ENCODE measurements at places on chromosomes 3 and 15.

DNA sequence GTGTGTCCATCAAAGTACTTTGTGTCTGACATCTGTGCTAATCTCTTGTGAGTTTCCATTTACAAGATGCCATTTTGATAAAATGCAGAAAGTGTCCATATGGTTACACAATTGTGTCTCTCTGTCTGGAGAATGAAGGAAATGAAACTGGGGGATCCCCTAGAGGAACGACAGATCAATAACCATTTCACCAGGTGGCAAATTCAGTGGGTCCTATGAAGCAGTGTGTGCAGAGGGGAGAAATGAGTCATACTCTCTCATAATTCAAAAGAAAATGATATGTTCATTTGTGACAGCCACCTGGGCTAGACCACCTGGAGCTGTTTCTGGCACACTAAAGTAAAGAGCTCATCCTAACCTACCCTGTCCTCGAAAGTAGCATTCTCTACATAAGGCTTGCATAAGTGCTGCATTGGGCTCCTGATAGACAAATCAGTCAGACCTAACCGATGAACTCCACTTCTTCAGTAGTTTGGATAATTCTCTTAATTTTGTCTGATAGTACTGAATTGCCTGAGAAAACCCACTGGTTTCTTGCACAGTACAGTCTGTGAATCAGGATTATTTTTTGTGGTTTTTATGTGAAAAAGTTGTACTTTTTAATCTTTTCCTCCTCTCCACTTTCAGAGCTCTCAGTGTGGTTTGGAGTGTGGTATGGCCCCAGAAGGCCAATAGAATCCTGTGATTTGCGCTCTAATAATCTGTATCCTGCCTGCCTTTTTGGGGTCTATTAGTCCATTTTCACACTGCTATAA, 10.3 kb upstream of the CD47 start:
- DNase-seq: peak; percentile 20

GRCh38 chr3:32816439-32817256, 1.1 kb upstream of the TRIM71 start:
- no peak for DNase-seq

- DNase-seq: peak; percentile 90
Observed at GRCh38 chr3:49358217-49358883, at the start of gene GPX1. Gene GPX1, minus strand, starts transcription at chr3:49358353. Its CDS starts 75 bp downstream, at chr3:49358278.

DNA sequence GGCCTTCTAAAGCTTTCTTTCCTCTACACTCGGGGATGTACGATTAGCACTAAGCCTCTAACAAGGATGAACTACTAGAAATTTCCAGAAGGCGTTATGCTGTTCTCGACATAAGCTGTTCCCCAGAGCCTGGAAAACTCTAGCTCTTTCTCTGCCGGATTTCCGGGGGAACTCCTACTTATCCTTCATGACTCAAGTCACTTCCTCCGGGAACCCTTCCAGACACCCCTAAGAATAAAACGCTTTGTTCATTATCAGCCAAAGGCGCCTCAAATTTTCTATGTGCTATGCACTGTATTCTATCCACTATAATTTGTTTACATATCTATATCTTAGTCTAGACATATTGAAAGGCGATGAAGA, 455 bp upstream of the SNAP23 start:
- DNase-seq: no peak

DNA sequence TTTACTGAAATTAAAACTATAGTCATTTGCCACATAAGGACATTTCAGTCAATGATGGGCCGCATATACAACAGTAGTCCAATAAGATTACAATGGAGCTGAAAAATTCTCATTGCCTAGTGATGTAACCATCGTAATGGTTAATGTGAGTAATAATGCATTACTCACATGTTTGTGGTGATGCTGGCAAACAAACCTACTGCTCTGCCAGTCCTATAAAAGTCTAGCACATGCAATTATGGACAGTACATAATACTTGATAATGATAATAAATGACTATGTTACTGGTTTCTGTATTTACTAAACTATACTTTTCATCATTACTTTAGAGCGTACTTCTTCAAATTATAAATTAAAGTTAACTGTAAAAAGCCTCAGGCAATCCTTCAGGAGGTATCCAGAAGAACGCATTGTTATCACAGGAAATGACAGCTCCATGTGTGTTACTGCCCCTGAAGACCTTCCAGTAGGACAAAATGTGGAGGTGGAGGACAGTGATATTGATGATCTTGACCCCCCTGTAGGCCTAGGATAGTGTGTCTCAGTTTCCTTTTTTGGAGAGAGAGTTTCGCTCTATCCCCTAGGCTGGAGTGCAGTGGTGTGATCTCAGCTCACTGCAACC, 102.7 kb downstream of the ATP1B3 start:
- no peak for DNase-seq

DNA sequence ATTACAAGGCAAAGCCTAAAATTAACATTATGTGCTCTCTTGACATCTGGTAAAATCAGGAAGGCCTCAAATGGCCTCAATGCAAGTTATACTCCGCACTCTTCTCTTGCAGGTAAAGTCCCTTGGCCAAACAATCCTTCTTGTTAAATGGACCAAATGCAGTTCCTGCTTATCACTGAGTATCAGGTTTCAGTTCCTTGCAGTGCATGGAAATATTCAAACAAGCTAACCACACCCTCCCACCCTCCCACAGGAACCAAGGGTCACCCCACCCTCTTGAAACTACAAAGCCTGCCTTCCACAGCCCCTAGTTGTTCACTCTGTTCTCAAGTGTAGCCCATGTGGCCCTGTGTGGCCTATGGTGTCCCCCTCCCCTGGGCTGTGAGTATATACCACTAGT, 171.9 kb upstream of the CADPS start:
- DNase-seq: no peak

- no peak for DNase-seq
Observed at GRCh38 chr15:100821327-100821726, 58.3 kb upstream of the ALDH1A3 start.

- no peak for DNase-seq
Observed at GRCh38 chr3:85539232-85539631, 580.4 kb downstream of the CADM2 start.

- DNase-seq: no peak
Observed at GRCh38 chr3:118946449-118946848, 88.2 kb downstream of the IGSF11 start.

DNA sequence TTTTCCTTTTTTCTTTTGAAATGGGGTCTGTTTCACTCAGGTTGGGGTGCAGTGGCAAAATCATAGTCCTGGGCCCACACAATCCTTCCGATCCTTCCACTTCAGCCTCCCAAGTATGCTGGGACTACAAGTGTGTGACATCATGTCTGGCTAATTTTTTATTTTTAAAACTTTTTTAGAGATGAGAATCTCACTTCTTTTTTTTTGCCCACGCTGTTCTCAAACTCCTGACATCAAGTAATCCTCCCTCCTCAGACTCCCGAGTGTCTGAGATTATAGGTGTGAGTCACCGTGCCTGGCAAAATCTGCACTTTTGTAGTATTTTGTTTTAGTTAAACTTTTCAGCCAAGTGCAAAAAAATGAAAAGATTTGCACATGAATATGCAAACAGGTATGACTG, 171.0 kb downstream of the FNDC3B start:
- no peak for DNase-seq

GRCh38 chr3:69144631-69145245, 22.3 kb upstream of the LMOD3 start:
- no peak for DNase-seq

DNA sequence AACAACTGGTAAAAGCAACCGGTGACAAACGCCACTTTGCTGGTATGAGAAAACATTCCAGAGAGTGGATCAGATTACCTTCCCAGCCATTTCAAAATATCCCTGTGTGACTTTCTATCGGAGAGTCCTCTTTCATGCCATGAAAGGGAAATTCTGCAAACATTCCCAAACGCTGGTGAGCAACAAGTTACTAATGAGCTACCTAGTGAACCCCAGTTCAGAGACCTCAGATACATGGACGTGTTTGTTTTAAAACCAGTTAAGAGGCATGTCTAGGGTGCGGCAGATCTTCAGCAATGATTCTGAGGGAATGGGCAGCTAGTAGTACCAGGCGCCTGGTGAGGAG, 418.2 kb upstream of the NR2F2 start:
- no peak for DNase-seq

DNA sequence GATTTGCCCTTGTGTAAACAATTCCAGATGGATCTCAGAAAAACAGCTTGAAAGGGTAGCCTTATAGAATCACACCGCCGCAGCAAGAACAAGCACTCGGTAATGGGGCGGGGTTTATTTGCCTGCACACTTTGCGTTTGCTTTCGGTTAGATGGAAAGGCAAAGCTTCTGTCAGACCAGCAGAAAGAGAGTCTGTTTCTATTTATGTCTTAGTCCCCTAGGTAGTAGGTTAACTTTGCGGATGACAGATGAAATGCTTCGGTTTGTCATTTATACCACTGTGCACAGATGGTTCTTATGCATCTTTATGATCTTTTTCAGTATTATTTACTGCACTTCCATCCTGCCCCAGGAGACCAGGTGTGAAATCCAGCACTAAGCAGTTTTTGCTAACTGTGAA, 62.2 kb downstream of the PYDC2 start:
- DNase-seq: no peak

- DNase-seq: no peak
Observed at GRCh38 chr3:172384836-172385235, 63.4 kb downstream of the GHSR start.

DNA sequence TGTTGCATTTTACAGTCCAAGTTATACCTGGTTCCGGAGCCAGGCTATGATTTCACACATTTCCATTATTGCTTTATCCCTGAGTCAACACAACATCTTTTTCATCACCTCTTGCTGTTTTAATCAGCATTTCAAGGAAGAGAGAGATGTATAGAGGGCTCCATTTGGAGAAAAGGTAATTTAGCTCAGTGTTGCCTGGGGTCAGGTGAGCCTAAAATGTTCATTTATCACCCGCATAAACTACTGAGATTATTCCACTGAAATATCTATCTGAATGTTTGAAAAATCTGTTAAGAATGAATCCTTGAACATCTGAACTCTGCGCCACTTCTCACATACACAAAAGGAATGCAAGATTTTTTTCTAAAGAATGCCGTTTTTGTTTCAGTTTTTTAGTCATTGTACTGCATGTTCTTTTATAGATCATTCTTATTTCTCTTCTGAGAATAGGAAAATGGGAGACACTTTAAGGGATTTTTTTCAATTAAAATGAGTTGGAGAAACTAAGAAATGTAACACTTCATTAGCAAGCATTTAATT, 51.5 kb upstream of the AGTR1 start:
- no peak for DNase-seq

GRCh38 chr3:187262360-187262759, 29.2 kb downstream of the MASP1 start:
- no peak for DNase-seq

DNA sequence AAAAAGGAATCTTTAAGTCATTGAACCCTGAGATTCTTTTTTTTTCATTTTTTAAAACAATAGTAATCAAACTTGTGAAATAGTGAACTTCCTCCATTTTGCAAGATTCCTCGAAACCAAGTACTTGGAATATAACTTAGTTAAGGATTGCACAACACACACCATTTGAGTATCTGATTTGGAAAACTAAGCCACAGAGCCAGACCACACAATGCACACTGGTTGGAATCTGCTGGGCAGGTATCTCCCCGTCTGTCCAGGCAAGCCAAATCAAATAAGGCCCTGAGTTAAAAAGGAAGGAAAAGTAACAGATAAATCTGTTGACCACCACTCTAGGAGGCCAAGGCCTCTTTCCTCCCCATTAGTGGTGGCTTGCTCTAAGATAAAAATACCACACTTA, 177.5 kb upstream of the ICE2 start:
- no peak for DNase-seq

DNA sequence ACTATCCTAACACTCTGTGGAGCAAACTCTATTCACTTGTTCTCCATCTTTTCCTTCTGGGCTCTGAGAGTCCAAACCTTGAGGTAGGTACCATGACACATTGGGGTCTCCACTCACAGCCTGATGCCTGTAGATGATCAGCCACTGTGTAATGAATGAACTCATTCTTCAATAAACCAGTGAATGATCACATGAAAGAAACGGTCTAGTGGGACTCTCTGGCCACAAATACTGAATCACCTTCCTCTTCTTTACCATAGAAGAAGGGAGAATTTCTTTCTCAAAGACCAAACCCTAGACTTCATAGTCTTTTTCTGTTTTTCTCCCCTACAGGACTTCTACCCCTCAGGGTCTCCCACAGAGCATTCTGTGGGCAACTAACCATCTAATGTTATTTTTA, 20.5 kb upstream of the ABHD2 start:
- no peak for DNase-seq

GRCh38 chr3:139342054-139342453, 1.8 kb upstream of the MRPS22 start:
- DNase-seq: no peak

- no peak for DNase-seq
Observed at GRCh38 chr3:66386011-66386924, 114.6 kb downstream of the LRIG1 start.

- DNase-seq: no peak
Observed at GRCh38 chr3:115790759-115791158, 167.4 kb downstream of the GAP43 start.

- no peak for DNase-seq
Observed at GRCh38 chr3:88038566-88038965, 20.2 kb downstream of the CGGBP1 start.

DNA sequence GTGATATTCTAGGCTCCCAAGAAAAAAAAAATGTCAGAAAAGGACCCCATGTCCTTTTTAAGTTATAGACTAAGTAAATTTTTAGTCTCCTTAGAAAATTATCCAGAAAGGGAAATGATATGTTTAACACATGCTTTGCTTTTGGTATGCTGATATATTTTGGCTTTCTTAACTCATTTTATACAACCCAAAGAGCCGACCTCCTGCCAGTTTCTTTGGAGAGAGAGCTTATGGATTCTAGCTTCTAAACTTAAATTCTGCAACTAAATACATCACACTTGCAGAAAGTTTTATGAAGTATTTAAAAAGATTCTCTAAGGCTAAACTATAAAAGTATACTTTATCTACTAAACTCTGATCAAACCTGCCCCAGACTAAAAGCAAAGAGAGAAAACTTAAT, 43.9 kb upstream of the ZPLD1 start:
- no peak for DNase-seq

GRCh38 chr3:151328298-151328995, 902 bp downstream of the P2RY13 start:
- no peak for DNase-seq

DNA sequence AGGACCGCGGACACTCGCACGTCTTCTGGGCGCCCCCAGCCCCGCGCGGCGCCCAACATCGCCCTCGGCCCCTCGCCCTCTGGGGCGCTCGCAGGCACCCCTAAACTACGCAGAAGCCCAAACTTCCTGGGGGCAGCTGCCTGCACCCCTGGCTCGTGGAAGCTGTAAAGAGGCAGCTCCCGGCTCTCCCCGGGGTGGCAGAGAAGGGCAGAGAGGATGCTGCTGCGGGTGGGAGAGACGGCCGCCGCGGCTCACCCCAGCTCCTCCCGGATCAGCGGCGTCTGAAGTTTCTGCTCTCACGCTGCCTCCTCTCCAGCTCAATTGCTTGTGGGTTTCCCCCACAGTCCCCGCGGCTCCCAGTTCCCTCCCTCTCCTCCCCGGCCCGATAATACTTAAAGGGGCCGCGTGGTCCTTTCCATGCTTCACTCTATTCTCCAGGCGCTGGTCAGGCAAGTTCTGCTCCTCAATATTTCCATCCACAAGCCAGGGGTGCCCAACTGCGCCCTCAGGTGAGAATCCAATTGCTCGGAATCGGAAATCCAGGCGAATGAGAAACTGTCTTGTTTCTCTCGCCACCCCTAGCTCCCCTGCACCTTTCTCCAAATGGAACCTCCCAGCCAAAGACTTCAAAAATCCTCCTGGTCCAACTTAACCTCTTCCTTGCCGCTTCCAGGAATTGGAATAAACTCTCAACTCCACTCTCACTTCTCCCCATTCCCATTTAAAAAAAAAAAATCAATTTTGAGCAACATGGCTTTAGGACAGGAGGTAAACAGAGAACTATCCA, 748.5 kb downstream of the ROBO1 start:
- DNase-seq: no peak

- no peak for DNase-seq
Observed at GRCh38 chr15:99117563-99118257, 12.8 kb downstream of the SYNM start.
